ENCODE measurements at places on chromosomes 2 and 18. TPM values are rescaled to one million over a fixed set of nuclear protein-coding genes. Genes with fewer than 3 reads are reported as not detected.

- no peak for DNase-seq
These were observed 17.4 kb upstream of the ANKRD53 start for GRCh38 chr2:70960833-70961647.

- DNase-seq, result no peak
These were observed 34.2 kb upstream of the GLI2 start for GRCh38 chr2:120701499-120701898.

The FTCDNL1 gene
- total RNA-seq, result 3.3 TPM

- DNase-seq, result no peak
These were observed 58.4 kb upstream of the GALR1 start for GRCh38 chr18:77191071-77191751.

- no peak for DNase-seq
These were observed 22.4 kb upstream of the UGP2 start for GRCh38 chr2:63819256-63819655.

DNA sequence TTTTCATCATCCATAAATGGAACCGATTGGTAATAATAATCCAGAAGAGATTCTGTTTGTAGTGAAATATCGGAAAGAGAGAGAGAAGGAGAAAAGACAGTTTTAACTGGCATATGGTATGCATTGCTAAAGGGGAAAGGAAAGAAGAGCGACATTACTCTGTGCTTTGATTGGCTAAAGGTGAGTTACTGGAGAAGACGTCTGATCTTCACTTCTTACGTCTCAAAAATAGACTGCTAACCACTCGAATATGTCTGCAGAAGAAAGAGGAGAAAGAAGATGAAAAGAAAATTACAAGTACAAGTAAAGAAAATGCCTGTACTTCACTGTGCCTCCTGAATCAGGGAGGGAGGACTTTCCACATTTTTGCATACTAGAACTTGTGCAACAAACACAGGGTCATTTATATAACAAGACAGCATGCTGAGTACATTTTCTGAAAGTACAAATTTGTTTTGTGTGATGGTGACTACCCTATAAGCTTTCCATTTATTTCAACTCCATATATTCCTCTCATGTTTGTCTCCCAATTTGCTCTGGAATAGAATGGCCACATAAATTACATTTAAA, 787.2 kb downstream of the RNF144A start:
- DNase-seq, result no peak

DNA sequence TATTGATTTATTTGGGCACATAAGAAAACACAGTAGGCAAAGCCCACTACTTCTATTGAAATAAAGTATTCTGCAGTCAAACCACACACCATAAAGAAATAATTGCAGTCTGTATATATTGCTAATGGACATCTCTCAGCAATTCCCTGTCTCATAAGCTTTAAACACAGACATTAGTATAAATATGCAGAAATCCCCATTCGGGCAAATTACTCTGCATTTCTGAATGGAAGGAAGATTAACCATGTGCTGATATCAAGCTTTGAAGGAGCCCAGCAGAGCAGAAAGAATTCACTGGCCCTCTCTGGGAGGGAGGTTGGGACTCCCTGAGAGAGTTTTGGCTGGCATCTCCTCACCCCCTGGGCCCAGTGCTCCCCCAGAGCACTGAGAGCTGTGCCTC, 269.6 kb downstream of the ATAD2B start:
- DNase-seq, result no peak

GRCh38 chr18:9103376-9103873, 926 bp downstream of the NDUFV2 start:
- no peak for DNase-seq

DNA sequence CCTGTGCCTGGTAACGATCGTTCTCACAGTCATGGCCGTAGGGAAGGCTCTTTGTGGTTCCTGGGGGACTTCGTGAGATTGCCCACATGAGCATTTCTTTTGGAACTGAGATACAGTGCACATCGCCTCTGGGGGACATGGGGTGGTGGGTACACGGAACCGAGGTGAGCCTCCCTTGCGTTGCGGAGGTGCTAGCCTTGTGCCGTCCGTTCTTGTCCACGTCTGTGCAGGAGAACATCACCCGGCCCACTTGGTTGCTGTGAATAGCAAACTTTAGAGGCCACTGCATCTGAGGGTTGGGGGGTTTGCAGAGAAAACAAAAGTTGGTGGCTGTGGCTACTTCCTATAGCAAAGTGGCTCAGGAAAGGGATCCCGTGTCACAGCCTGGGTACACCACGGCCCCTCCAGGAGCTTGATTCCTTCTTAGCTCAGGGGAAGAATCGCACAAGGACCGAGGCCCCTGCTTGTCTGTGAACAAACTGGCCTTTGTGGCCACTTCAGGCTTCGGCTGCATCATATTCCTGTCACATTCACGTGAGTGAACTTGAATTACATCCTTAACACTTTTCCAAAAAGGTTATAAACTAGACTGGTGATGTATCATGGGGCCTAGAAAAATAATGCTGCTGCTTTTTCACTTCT, 72.6 kb downstream of the LRRFIP1 start:
- DNase-seq, result no peak

The CYP27A1 gene
- 2.8 TPM for total RNA-seq

DNA sequence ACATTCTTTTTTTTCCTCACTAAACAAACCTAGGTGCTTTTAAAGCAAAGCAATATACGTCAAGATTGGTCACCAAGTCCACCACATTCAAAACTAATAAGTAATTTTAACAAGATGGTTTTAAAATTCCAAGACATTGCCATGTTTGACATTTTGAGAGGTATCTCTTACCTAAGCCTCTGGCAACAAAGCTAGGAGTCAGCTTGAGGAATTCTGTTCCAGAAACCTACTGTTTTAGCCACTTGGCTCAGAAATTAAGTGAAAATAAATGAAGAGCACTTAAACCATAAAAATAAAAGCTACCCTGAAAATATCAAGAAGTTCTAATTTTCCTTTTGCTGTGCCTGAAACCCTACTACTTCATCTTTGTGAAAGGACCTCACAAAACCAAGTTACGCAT, 30.0 kb upstream of the CHMP3 start:
- no peak for DNase-seq

The SLC9A4 gene
- 0.62 TPM for total RNA-seq

DNA sequence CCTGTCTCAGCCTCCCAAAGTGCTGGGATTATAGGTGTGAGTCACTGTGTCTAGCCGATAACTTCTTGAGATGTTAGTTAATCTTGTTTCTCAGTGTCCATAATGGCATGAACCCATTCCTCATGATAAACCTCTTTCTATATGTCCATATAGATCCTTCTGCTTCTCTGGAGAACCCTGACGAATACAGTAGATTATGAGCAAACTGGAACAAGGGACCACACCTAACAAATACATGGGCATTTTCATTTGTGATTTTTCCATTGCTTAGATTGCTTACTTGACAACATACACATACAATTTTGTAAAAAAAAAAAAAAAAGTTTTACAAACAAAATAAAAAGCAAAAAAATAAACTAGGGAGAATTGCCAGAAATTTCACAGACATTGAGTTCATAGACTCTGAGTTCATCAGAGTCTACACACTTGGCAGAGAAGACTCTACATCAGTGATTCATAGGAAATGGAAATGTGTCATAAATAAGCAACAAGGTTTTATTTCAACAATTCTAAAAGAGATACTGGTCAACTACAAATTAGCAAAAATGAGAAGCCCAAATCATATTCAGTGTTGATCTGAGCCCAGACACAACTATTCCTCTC, 96.7 kb downstream of the GALR1 start:
- no peak for DNase-seq

DNA sequence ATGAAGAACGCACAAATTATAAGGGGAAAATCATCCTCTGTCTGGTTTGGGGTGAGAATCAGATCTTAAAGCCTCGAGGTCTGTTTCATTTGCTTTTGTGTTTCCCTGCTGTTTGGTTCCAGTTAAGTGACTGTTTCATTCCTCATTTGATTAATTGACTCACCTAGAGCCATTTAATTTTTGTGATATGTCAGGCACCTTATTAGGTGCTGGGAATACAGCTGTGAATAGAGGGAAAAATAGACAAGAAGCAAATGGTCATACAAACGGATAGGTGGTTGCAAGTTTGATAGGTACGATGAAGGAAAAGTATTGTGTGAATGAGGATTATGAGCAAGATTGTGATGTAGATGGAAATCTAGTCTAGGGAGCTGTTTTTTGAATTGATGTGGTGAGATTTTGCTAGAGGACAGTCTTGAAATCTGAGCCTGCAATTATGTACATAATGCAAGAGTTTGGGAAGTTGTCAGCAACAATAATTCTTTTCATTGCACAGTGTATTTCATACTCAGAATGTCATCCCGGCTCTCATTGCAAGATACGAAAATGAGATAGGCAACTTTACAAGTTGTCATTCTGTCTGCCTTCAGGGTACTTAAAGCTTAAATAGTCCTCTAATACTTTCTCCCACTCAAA, 2.2 kb downstream of the ACSL3 start:
- no peak for DNase-seq

GRCh38 chr18:78521136-78521535, 458.5 kb upstream of the SALL3 start:
- no peak for DNase-seq

DNA sequence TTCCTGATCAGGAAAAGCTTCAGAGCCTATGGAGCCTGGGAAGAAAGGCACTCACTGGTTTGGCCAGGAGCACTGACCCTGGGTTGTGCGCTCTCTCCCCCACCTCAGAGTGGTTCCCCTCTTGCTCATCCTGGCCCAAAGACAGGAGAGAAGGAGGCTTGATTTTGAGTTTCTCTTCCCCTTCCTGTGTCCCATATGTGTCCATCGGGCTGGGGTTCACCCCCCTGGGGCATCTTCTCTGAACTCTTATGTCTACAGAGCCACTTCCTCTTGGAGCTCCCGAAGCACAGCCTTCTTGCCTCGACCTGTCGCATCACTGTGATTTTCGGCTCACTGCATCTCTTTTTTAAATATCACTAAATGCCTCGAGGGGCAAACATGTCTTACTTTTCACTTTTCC, 692.3 kb downstream of the RNF144A start:
- DNase-seq, result no peak

GRCh38 chr2:12271589-12271984, 445.1 kb upstream of the TRIB2 start:
- DNase-seq, result no peak

The DNAJC5G gene
- total RNA-seq, result not detected

Data from occipital lobe (tissue), 3 donors.